SJCRH30 (cell line): ENCODE measurements at places on chromosomes 5 and 9.

- no peak for DNase-seq
These were observed 522.8 kb downstream of the DMRTA1 start for GRCh38 chr9:22969350-22969979.

GRCh38 chr5:157549954-157550549 lies 25.5 kb downstream of the ADAM19 start:
- no peak for DNase-seq

DNA sequence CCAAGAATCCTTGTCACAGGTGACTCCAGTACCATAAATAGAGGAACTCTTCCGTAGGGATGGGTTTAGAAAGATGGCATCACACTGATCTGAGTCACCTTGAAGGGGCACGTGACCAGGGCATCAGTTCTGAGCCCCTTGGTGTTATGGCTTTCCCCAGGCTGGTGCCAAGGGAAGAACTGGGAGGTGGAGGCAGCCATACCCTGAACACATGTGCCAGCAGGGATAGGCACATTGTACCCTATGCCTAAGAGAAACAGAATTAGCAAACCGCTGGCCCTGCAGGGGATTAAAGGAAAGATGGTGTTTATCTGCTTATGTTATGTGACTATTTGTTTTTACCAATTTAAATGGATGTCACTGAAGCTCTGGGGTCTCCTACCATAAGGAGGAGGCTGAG lies 196.2 kb downstream of the RGS3 start:
- no peak for DNase-seq

GRCh38 chr9:70519912-70520724 lies 105.7 kb upstream of the KLF9 start:
- peak; percentile 65 for DNase-seq

DNA sequence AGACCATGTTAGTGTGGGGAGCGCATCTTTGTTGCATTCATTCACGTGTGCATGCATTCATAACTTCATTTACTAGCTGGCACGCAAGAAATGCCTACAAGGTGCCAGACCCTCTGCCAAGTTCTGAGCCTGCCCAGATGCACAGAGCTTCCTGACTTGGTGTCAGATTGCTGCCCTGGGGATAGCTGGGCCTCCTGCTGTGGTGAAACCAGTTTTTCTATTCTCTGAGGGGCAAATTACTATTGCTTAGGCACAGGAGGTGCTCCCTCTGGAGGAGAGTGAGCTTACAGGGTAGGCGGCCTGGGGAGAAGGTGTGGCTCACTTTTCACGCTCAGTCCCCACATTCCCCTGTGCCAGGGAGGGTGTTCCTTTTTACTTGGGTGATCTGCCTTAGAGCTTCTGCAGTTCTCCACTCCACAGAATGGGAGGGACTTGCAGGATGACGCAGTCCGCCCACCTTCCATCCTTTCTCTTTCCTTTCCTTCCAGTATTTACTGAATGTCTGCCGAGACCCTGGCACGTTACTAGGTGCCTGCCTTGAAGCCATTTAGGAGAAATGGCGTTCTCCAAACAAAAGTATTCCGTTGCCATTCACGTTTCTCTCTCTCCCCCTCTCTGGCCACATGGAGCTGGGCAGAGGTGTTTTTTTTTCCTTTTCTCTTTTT lies 27.9 kb upstream of the CTNNA1 start:
- DNase-seq: peak; percentile 62

GRCh38 chr5:168659286-168659847 lies 80.2 kb upstream of the PANK3 start:
- DNase-seq: no peak

DNA sequence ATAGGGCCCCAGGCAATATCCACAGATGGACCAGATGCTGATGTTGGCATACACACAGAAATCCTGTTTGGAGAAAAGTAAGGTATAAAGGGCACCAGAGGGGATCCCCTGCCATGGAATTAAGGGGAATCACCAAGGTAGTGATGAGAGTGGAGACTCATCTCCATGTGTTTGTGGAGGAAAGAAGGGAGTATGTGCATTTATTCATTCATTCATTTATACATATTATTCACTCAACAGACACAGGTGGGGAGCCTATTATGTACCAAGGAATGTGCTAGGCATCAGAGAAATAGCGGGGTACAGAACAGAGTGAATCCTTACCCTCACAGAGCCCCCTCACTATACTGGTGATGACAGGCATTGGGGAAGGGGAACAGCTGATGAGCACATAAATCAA lies 116.8 kb upstream of the IL12B start:
- no peak for DNase-seq

DNA sequence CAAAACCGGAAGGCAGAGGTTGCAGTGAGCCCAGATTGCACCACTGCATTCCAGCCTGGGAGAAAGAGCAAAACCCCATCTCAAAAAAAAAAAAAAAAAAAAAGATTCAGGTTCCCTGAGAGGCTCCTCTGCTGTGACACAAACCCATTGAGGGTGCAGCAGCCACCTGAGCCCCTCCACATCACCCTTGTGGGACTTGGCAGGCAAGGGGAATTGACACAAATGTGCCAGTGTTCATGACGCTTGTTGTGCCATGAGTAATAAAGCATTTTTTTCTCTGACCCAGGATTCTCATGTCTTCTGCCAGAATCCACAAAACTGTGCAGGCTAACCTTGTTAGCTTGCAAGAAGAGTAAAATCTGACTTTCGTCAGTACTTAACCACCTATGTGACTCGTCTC lies 149.6 kb downstream of the TTC39B start:
- DNase-seq: no peak

- no peak for DNase-seq
These were observed 155.5 kb downstream of the PALM2AKAP2 start for GRCh38 chr9:109935406-109936087.

DNA sequence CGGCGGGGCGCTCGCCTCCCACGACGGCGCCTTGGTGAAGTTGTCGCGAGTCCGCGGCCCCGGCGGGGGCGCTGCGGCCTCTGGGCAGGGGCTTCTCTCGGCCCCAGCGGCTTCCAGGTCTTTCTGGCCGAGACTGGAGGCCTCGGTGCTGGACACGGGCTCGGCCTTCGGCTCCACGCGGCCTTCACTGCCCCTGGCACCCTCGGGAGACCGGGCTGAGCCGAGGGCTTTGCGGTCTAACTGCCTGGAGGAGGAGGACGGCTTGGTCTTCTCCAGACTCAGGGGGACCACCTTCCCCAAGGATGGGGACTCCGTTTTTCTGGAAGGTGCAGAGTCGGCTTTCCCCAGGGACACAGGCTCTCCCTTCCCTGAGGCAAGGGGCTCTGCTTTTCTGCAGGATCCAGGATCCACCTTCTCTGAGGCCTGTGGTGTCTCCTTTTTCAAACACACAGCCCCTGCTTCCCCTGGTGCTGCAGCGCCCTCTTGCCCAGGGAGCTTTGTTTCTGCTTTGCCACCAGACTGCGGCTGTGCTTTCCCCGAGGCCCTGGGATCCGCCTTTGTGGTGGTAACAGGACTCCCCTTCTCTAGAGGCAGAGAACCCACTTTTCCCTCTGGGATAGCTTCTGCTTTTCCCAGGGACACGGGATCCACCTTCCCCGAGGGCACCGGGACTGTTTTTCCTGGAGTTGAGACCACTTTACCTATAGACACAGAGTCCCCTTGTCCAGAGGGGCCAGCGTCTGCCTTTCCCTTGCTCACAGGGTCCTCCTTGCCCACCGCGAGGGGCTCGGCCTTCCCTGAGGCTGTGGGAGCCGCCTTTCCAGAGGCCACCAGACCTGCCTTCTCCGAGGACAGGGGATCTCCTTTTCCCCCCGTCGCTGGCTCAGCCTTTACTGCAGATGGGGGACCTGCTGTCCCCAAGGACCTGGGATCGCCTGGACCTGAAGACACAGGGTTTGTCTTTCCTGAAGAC lies 12.3 kb downstream of the GPRIN1 start:
- DNase-seq: no peak

DNA sequence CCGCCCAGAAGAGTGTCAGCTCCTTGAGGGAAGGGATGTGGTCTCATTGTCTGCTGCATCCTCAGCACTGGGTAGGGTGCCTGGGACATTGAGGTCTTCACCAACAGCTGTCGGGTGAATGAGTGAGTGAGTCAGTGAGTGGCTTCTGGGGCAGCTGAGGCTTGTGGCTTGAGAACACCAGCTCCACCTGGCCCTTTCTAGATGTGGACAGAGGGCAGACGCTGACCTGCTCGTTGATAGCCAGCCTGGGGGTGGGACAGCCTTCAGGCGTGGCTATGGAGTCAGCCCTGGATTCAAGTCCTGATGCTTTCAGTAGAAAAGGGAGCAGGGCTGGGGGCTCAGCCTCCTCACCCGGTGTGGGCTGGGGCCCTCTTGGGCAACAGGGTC lies 215.1 kb downstream of the C9orf50 start:
- no peak for DNase-seq

DNA sequence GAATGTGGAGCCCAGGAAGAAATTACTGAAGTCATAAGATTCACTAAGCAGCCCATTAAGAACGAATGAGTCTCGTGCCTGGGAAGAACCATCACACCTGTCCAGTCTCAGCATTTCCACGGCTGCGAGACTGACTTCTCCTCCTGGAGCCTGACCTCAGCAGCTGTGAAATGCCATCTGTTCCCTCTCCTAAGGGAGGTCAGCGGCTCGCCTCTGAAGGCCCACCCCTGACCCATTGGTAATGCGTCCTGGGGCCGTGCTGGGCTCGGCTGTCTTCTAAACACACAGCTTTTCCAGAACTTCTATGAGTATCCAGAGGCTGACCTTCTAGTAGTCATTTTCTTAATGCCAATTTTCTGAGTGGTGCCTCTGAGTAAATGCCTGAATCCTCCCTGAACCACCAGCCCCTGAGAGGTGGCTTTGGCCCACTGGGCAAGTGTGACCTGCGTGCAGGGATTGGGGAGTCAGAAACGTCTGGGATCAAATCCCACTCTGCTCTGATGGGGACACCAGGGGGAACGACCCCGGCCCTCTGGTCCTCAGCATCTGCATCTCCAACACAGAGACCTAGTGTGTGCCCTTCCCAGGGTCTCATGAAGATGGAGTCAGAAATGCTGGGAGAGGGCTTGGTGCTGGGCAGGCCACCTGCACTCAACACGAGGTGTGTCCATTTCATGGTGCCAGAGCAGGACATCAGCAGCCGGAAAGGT lies 5.7 kb downstream of the SLC6A3 start:
- DNase-seq: peak; percentile 29

GRCh38 chr9:87950765-87951488 lies 23.4 kb downstream of the CDK20 start:
- no peak for DNase-seq

- DNase-seq: peak; percentile 59
These were observed 47.6 kb downstream of the ACO1 start for GRCh38 chr9:32431940-32432555.

DNA sequence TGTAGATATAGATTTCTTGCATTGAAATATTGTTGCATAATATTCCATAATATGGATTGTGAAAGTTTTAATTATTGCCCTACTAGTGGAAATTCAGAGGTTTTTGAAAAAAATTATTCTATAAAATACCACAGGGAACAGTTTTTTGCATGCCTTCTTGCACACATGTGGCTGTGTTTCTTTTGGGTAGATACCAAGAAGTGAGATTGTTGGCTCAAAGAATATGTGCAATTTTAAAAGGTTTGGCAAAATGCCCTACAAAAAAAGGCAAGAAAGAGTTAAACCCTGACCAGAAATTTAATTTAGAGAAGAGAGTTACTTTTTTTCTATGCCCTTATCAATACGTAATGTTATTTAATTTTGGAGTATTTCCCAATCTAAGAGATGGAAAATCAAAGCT lies 270.8 kb upstream of the DAPK1 start:
- no peak for DNase-seq

- DNase-seq: peak; percentile 29
These were observed 21.3 kb downstream of the WNK2 start for GRCh38 chr9:93205045-93205768.

GRCh38 chr5:80492741-80493140 lies 4.8 kb downstream of the FAM151B start:
- DNase-seq: no peak

DNA sequence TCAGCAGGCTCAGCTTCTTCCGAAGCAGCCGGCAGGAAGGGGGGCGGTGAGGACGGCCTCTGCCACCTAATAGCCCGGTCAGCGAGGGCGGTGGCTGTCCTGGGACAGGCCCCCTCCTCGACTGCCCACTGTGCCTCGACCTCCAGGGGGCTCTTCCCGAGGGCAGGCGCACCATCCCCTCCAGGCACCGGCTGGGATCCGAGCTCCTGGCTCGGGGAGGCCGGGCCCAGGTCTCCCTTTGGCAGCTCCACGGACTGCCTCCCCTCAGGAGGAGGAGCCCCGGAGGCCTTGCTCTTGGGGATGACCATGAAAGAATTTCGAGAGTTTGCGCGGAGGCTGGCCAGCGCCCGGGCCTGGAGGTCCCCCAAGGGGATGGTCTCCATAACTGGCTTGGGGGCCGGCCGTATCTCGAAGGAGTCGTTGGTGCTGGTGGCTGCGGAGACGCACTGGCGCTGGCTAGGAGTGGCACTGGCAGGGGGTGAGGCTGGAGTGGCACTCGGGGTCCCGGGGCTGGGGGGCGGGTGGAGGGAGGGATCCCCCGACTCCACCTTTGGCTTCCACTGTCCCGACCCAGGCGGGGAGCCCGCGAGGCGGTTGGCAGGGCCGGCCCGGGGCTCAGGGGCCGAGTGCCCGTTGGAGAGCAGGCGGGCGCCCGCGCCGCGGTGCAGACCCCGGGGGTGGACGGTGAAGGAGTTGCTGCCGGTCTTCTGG lies 975 bp downstream of the TPRN start:
- no peak for DNase-seq

DNA sequence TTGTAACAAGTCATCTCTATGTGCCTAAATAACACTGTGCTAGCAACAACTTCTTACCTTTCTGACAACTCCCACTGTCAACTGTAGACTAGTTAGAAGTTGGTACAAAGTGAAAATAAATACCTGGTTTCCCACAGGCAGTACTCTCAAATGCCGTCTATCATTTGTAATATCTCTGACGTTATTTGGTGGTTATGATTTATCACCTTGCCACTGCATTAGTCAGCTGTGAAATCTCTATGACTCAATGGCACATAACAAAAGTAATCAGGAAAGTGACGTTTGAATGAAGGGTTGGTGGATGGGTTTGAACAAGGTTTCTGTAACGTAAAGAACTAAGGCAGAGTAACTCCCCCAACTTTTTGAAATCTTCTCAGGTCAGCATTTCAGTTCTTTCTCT lies 592.3 kb downstream of the MAT2B start:
- no peak for DNase-seq

- no peak for DNase-seq
These were observed 157.5 kb downstream of the ENC1 start for GRCh38 chr5:74482990-74483389.
